ENCODE measurements at places on chromosomes 16 and 17.

GRCh38 chr17:76107509-76107908 lies 3.9 kb upstream of the EXOC7 start:
- DNase-seq: no peak

DNA sequence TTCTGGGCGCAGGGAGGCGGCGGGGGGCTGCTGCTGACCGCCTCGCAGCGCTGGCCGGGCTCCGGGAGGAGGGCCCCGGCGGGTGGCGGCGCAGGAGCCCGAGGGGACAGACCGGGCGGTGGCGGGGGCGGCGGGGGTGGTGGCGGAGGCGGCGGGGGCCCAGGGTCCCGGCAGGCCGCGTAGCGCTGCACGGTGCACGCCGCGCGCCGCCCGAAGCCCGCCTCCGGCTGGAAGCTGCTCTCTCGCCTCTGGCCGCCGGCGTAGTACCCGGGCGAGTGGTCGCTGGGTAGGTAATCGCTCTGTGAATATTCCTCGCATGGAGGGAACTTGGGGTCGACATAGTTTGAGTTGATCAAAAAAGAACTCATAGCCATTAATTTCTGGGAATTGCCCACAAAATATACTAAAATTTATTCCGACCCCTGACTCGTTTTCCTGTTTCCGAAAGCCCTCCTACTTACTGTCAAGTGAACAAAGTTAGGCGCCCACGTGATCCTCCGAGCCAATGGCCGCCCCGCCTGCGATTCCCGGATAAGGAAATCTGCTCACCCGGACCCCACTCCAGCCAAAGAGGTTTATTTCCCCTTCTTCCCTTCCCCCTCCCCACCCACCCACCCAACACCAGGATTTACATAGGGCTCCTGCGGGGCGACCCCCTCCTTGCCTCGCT lies at the start of gene HOXB4:
TSS of gene HOXB4 (minus strand) at position 405 of the 670 bp plus-strand sequence. CDS start at position 374, 31 bp downstream.
- DNase-seq: peak; percentile 29

- DNase-seq: no peak
These were observed 4.5 kb upstream of the ORAI3 start for GRCh38 chr16:30944352-30944751.

GRCh38 chr17:11779892-11780291 lies 181.6 kb downstream of the DNAH9 start:
- no peak for DNase-seq

DNA sequence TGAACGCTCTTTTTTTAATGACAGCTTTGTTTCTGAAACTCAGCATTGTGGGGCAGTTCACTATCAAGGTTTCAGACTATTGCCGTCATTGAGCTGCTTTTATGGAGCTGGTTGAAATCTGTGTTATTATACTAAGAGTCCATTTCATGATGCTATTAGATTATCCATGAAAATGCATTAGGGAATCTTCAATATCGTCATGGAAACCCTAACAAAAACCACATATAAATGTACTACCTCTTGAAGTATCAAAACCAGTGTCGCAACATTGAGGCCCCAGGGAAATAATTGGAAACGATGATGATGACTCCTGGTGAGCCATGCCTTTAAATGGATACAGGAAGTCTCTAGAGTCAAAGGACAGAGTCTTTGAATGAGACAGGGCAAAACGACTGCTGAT lies 231.6 kb upstream of the CPHXL start:
- no peak for DNase-seq

DNA sequence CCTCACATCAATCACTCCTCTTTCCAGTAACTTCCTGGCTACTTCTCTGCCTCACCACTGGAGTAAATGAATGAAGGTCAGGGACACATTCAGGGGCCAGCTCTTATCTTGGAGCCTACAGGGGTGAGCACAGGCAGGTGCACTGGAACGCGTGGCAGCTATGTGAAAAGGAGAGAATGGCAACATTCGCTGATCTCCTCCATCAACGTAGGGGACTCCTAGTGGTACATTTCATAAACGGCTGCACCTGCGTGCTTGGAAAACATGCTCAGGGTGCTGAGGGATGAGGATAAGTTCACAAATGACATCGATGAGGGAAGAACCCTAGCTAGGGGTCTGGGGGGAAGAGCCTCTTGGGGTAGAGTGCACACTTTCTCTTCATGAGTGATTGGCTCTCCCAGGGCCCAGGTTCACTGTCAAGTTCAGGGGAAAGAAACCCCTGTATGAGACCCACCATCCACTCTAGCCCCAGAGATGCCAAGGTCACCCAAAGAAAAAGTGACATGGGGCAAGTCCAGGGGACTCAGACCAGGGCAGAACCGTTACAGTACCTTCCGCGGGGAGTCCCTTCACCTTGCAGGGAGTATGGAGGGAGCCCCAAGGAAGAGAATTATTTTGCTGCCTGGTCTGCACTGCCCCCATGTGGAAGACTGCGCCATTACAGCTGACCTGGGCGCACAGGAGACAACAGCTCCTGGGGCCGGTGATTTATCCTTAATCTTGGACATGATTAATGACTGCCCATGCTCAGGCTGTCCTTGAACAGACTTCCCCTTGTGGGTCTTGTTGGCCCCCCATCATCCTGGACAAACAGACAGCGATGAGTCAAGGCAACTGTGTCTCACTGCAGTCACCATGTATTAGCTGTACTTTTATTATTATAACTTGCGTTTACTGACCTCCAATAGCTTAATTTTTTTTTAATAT lies 30.1 kb downstream of the VAC14 start:
- peak; percentile 7 for DNase-seq

DNA sequence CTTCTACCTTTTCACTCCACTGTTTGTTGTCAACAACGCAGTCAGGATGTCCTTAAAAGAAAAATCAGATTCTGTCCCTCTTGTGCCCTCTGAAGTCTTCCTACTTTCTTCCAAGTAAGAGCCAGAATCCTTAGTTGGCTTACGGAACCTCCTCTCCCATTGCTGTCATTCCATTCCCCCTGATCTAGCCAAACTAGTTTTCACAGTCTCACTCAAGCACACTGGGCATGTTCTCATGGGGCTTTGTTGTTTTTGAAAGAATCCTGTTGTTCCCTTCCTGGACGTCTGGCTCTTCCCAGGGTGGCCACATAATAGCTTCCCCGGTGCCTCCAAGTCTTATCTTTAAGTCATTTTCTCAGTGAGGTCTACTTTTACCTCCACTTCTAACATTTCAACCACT lies 158.6 kb upstream of the ELAC2 start:
- no peak for DNase-seq

DNA sequence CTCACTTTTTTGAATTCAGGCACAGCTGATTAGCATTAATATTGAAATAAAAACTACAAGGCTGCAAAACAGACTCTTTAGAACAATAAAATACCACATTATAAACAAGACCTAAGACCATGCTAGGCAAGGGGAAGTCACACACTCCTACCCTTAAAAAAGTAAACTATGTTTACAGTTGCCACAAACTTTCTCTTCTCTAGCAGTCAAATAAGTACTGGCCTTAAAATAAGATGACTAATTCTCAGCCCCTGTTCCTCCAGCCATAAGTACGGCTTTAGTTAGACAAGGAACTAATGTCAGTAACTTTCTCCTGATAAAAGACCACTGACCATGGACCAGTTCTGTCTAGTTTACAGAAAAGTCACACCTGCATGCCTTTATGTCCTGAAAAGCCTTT lies 19.5 kb upstream of the CPHXL start:
- no peak for DNase-seq

GRCh38 chr17:59790910-59791309 lies 83.5 kb downstream of the VMP1 start:
- DNase-seq: no peak

GRCh38 chr17:62680541-62681052 lies 53.1 kb downstream of the MRC2 start:
- DNase-seq: no peak

DNA sequence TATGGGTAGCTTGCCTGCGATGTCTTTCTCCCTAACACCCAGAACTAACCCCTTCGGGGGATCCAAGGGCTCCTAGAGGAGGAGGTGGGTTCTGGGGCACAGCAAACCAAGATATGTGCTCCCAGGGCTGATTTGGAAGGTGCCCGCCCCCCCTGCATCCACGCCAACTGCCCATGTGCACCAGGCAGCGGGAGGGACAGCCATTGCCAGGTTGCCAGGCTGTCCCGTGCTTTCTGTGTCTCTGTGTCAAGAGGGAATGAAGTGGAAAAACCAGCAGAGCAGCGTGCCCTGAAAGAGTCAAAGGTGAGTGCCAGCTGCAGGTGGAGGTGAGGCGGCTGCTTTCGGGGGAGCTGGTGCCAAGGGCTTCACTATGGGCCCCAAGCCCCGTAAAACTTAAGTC lies 6.4 kb downstream of the TEKT5 start:
- DNase-seq: no peak

GRCh38 chr17:10216213-10216938 lies 18.0 kb upstream of the GAS7 start:
- DNase-seq: no peak
